Cerebellar nuclear complex (tissue), 1 donor: ENCODE measurements at places on chromosomes 13 and 19.

GRCh38 chr19:38163419-38164290, 60.4 kb downstream of the DPF1 start:
- no peak for DNase-seq

DNA sequence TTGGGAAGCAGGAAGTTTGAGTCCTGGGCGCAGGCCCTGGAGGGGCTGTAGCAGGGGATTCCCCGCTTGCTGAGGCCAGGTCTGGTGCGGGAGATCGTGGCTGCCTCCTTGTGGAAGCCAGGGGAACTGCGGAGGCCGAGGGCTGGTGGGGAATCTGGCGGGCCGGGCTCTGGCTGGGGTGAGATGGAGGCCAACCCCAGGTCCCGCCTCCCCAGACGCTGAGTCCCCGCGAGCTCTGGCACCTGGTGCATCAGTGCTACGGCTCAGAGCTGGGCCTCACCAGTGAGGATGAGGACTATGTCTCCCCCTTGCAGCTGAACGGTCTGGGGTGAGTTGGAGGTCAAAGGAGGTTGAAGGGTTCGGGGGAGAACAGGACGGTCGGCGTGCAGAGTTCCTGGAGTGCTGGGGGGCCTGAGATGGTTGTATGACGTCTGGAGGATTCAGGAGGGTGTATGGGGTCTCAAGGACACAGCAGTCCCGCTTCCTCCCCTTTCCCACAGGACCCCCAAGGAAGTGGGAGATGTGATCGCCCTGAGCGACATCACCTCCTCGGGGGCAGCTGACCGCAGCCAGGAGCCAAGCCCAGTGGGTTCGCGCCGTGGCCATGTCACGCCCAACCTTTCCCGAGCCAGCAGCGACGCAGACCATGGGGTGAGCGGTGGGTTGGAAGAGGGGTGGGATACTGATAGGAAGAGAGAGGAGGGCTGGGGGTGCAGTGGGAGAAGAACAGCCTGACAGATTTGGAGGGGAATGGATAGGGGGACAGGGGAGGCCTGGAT, 13.1 kb downstream of the GRAMD1A start:
- DNase-seq: no peak

- no peak for DNase-seq
Measured at GRCh38 chr13:96200810-96201209, 110.9 kb downstream of the HS6ST3 start.

- DNase-seq: no peak
Measured at GRCh38 chr19:16106121-16106520, 5.6 kb upstream of the RAB8A start.

- no peak for DNase-seq
Measured at GRCh38 chr19:45079911-45080370, 881 bp downstream of the GEMIN7 start.

GRCh38 chr19:40204381-40204780, 13.2 kb downstream of the MAP3K10 start:
- DNase-seq: no peak

DNA sequence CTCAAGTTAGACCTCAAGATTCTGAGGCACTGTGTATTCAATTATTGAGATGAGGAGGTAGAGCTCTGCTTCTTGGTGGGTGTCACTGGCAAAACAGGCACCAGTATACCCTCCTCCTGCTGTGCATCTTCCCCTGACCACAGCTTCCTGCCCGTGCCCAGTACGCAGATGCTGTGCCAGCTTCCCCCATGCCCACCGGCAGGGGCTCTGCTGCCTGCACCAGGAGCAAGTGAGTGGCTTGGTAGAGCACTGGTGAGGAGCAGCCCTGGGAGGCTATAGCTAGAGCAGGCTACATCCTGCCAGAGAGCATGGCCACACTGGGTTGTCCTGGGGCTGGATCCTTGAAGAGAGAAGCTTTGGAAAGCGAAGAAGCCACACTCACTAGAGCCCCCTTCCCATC, 21.0 kb upstream of the RNF17 start:
- DNase-seq: no peak

- DNase-seq: no peak
Measured at GRCh38 chr13:65093357-65093756, 2136.8 kb downstream of the PCDH9 start.

DNA sequence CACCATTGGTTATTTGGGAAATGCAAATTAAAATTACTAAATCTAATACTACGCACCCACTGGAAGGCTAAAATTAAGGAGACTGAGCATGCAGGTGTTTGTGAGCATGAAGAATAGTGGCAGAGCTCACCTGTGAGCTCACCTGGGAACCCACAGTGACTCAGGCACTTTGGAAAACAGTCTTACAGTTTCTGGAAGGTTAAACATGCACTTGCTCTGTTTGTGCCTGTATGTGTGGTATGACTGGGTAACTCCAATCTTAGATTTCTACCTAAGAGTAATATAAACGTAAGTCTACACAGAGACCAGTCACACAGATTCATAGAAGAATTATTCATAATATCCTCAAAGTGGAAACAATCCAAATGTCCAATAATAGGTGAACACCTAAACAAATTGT, 318.8 kb downstream of the ATP8A2 start:
- DNase-seq: no peak

DNA sequence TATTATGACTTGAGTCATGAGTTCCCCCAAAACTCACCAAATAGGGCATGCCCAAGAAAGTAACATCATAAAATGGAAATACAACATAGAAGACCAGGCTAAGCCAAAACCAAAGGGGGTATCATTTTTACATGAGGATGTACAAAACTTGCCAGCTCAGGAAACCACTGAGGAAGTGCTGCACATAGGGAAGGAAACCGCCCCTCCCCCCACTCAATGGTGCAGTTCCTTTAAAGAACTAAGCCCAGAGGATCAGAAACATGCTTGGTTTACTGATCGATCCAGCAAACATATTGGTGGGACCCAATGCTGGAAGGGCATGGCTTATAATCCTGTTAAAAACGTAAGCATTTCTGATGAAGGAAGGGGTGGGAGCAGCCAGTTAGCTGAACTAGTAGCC, 4.2 kb upstream of the ZNF486 start:
- DNase-seq: no peak

GRCh38 chr13:83730674-83731073, 151.6 kb downstream of the SLITRK1 start:
- no peak for DNase-seq

- no peak for DNase-seq
Measured at GRCh38 chr13:84654654-84655275, 772.5 kb upstream of the SLITRK1 start.
